ENCODE measurements at places on chromosomes 16 and 17. TPM values are rescaled to one million over a fixed set of nuclear protein-coding genes. Genes with fewer than 3 reads are reported as not detected.

DNA sequence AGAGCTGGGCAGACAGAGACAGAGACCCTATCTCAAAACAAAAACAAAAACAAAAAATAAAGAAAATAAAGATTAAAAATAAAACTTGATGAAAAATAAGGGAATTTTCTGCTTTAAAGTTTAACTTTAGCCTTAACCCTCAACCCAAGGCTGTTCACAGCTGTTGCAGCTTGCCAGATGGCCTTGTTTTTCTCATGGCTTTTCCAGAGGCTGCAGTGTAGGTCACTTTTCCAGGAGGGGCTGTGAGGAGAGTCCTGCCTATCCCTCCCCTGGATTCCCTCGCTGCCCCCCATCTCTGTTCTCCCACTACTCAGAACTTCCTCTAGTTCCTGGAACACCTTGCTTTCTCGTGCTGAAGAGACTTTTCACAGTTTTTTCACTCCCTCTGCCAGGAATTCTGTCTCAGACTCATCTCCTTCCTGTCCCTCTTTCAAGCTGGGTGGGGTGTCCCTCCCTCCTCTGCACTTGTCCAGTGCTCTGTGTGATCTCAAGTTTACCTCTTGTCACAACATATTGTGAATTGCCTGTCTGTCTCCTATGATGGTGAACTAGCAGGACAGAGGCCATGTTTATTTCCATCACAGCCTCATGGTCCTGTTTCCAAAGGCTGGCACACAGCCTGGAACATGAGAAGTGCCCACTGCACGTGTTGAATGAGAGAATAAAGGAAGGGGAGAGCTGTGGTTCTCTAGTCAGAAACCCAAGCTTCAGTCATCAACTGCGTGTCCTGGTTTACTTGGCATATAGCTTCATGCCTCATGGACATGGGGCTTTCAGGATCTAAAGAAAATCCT lies 69.9 kb upstream of the MSI2 start:
- no peak overlapping the region for H3K4me3 ChIP-seq
- no peaks in the 10 kb centered on the region for H3K27me3 ChIP-seq
- H3K4me1 ChIP-seq, result no peaks in the 10 kb centered on the region
- DNase-seq, result no peak

DNA sequence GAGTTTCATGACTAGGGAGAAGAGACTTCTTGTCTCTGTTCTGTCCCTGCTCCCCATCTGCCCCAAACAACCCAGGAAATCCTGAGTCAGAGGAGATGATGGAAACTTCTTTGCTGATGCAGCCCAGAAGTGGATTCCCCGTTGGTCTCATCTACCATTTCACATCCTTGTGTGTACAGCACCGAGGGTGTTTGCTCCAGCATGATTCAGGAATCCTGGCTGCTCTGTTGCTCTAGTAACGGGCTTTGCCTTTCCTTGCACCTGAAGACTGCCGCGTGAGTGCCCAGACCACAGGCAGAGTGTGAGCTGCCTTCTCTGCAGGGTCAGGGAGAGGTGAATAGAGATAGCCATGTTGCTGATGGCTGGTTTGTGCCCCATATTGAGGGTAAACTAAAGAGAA lies 408.4 kb downstream of the CPPED1 start:
- no peaks in the 10 kb centered on the region for H3K36me3 ChIP-seq
- H3K4me3 ChIP-seq, result no peak overlapping the region
- H3K4me1 ChIP-seq, result no peaks in the 10 kb centered on the region
- H3K27me3 ChIP-seq, result no peaks in the 10 kb centered on the region
- H3K27ac ChIP-seq, result no peak overlapping the region

IGFALS gene
- polyA plus RNA-seq, result 0.84 TPM

DNA sequence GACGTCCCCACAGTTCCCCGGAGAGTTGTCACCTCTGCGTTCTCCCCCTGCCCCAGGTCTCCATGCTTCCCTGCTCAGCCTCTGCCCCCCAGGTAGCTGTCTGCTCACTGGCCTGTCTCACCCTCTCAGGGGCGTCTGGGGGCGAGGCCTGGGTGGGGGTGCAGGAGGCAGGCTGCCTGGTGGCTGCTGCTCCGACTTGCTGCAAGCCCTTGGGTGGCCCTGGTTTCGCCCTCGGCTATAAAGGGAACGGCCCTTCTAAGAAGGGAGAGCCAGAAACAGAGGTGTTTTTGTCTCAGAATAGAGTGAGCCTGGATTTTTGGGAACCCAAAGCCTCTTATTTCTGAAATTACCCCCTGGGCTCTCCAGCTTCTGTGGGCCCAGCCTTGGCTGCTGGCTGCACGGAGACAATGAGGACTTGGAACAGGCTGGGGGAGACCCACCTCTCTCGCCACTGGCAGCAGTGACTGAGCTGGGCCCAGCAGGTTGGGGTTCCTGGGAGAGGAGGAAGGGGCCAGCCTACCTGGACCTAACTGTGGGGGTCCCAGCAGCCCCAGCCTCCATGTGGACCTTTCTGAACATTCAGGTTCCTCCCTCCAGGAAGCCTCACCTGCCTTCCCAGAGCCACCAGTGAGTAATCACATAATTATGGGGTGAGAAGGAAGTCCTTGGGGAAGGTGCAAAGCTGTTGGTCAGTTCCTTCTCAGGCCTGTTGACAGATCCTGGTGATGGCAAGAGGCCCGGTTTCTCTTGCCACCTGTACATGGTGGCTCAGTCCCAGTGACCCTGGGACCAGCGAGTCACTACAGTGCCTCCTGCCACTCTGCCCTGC lies 15.5 kb upstream of the SPNS2 start:
- DNase-seq, result no peak
- no peak overlapping the region for H3K4me3 ChIP-seq
- H3K27me3 ChIP-seq, result no peaks in the 10 kb centered on the region
- H3K27ac ChIP-seq, result no peak overlapping the region

- no peaks in the 10 kb centered on the region for H3K36me3 ChIP-seq
- H3K27me3 ChIP-seq, result no peaks in the 10 kb centered on the region
- H3K27ac ChIP-seq, result no peak overlapping the region
- DNase-seq, result no peak
Measured at GRCh38 chr17:40588552-40588951, 23.3 kb upstream of the CCR7 start.

GRCh38 chr17:59845595-59846393 lies 46.9 kb downstream of the TUBD1 start:
- H3K27ac ChIP-seq, result peak overlapping the region; percentile 93
- no peak overlapping the region for H3K4me3 ChIP-seq
- peaks cover 4% of the 10 kb centered on the region for H3K4me1 ChIP-seq
